Fibroblast of the conjunctiva (primary cell): ENCODE measurements at places on chromosomes 1 and 21.

GRCh38 chr21:45060089-45060488 lies 14.3 kb upstream of the ADARB1 start:
- DNase-seq = no peak

GRCh38 chr1:181647314-181648035 lies 164.2 kb downstream of the CACNA1E start:
- DNase-seq = no peak

GRCh38 chr1:113269168-113269963 lies 120.9 kb upstream of the MAGI3 start:
- no peak for DNase-seq

DNA sequence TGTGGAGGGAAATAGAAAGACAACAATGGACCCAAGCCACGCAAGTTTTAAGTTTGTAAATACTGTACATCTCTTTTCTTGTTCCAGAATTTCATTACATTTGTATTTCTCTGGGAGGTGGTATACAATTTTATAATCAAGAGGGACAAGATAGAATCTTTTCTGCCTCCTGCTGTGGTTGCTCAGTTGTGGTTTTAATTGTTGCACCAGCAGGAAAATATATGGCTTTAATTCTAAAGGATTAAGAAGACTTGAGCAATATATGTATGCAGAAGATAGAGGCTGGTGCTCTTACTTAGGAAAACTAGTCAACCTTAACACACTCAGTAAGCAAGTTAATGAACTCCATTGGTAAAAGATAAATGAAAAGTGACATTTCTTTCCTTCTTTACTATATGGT lies 19.8 kb upstream of the ASB17 start:
- no peak for DNase-seq

GRCh38 chr1:70675737-70676156 lies 264.7 kb downstream of the CTH start:
- no peak for DNase-seq
